ENCODE measurements at places on chromosomes 5 and 9.

- no peak for DNase-seq
Measured at GRCh38 chr9:11931751-11932150, 761.4 kb upstream of the TYRP1 start.

- no peak for DNase-seq
Measured at GRCh38 chr5:125422342-125422741, 675.9 kb upstream of the ZNF608 start.

DNA sequence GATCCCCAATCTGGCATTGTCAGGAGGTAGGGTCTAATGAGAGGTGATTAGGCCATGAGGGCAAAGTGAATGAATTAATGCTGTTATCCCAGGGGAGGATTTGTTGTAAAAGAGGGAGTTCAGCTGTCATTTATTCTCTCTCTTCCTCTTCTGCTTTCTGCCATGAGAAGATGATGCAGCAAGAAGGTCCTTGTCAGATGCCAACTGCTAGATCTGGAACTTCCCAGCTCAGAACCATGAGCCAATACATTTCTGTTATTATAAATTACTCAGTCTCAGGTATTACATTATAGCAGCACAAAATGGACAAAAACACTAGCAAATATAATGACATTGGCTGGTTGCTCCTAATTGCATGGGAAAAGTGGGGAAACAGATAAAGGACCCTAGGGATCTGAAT is 15.6 kb upstream of the BICD2 start:
- no peak for DNase-seq

- no peak for DNase-seq
Measured at GRCh38 chr5:64671678-64672077, 18.6 kb upstream of the SHISAL2B start.

Data from anterior cingulate cortex (tissue), 58 donors.